ENCODE measurements at places on chromosomes 5 and 9. TPM values are rescaled to one million over a fixed set of nuclear protein-coding genes. Genes with fewer than 3 reads are reported as not detected.

The ACSL6 gene
- 6.2 TPM for total RNA-seq

GRCh38 chr5:160835376-160835775 lies 16.6 kb downstream of the ATP10B start:
- H3K4me3 ChIP-seq: no peak overlapping the region
- H3K27ac ChIP-seq: no peak overlapping the region

GRCh38 chr5:95102687-95103086 lies 182.2 kb downstream of the MCTP1 start:
- DNase-seq: no peak
- H3K27ac ChIP-seq: no peak overlapping the region
- H3K27me3 ChIP-seq: no peaks in the 10 kb centered on the region
- H3K4me3 ChIP-seq: no peak overlapping the region

GRCh38 chr9:33354651-33355211 lies 47.6 kb downstream of the AQP7 start:
- no peaks in the 10 kb centered on the region for H3K36me3 ChIP-seq
- peaks cover 17% of the 10 kb centered on the region for H3K4me1 ChIP-seq
- no peak for DNase-seq
- no peaks in the 10 kb centered on the region for H3K27me3 ChIP-seq

DNA sequence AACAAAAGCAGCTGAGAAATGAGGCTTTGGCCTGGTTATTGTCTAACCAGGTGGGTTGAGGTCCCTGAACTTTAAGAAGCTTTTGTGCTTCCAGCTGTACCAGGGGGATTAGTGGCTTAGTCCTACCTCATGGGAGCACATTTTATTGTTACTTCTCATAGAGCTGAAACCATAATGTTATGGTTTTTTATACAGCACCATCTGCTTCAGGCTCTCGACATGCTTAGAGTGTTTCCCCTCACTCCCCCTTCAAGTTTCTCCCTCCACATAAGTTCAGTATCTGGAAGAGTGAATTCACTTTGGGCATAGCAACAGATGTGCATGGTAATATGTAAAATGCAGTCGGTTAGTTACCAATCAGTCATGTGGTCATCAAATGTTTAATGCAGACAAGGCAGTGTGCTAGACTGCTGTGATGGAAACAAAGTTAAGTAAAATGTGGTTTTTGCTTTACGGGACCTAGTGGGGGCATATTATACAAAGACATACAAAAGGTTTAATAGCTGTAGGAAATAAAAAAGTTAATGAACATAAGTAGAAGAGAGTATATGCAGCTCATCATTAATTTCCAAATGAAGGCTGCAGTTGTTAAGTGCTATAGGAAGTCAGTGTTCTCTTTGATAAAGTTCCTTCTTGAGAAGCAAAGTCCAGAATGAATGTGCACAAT lies 95.9 kb upstream of the SPRY4 start:
- no peak overlapping the region for H3K27ac ChIP-seq
- no peak for DNase-seq
- no peaks in the 10 kb centered on the region for H3K36me3 ChIP-seq

All from thyroid gland (tissue), 4 donors.